ENCODE measurements at places on chromosomes 16 and 17.
A peak's percentile ranks its signal among the peaks of the same experiment; 100 is the strongest.

DNA sequence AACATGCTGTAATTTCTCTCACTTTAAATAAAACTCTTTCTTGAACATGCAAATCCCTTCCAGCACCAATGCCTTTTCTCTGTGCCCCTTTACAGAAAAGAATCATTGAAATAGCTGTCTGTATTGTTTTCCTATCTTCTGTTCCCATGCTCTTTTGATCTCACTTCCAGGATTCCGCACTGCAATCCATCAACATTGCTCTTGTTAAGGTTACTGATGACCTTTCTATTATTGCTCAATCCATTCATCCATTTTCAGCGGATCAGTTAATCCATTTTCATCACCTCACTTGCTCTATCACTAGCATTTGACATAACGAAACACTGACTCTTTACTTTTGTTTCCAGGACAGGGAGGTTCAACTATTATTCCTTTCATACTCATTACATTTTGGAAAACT, 130.5 kb downstream of the ABCA8 start:
- no peak for DNase-seq

DNA sequence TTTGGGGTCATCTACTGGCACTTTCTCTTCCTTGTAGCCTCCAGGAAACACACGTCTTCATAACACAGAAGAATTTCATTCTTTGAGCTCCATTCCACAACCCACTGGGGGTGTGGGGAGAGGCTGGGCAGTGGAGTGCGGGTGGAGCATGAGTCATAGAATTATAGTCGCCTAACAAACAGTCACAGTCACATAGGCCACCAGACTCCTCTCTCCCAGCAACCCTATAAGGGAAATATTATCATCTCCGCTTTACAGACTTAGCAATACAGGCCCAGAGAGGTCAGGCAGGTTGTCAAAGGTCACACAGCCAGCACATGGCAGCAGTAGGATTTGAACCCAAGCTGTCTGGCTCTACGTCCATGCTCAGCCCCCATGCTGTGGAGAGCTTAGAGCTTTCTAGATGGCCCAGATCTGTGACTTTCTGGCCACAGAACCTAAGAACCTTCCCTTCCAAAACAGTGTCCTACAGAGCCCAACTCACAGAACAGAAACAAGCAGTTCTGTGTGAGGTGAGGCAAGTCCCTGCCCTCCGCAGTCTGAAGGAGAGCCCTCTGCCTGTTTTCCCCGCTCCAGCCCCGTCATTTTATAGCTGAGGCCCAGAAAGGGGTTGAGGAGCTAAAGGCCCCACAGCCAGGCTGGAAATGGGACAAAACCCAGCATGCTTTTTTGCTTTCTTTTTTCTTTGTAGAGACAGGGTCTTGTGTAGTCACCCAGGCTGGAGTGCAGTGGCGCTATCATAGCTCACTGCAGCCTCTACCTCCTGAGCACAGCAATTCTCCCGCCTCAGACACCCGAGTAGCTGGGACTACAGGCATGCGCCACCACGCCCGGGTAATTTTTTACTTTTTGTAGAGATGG, 10.7 kb upstream of the LITAF start:
- DNase-seq = no peak

- DNase-seq = no peak
These were observed 309.0 kb downstream of the CPPED1 start for GRCh38 chr16:12494661-12495060.

GRCh38 chr17:81295676-81296381, 722 bp upstream of the SLC38A10 start:
- DNase-seq = peak; percentile 1

- no peak for DNase-seq
These were observed 121.5 kb downstream of the KATNIP start for GRCh38 chr16:27671410-27671809.

DNA sequence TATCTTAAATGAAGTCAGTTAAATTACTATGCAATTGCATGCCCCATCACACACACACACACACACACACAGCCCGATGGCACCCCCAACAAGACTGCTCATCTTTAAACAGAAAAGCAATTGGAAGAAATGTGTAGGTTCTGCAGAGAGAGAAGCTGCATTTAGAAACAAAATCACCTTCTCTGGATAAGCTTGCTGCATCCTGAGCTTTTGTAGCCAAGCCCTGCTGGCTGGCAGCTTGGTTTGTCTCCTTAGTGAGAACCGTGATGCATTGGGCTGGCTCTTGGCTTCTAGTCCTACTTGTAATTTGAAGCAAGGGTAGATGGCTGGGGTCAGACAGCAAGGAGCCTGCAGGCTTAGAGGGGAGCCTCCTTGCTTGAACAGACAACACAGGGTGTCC, 153.8 kb downstream of the SOX9 start:
- DNase-seq = no peak

DNA sequence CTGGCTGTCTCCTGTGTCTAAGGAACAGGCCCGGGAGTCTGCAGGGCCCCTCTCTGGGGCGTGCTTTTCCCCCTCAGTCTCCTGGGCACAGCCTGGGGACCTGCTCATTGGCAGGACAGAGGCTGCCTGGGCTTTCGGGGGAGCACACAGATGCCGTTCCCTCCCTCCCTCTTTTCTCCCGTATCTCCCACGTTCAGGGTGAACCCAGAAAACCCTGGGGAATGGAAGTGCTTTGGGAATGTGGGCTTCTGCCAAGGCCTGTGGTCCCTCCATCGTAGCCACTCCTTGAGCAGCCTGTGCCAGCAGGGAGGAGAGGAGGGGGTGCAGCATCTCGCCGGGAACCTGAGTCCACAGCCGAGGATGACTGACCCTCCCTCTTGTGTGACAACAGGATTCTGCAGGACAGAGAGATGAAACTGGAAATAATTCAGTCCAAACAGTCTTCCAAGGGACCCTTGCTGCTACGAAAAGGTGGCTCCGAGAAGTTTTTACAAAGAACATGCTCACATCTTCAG, 52.0 kb downstream of the RNF213 start:
- no peak for DNase-seq

DNA sequence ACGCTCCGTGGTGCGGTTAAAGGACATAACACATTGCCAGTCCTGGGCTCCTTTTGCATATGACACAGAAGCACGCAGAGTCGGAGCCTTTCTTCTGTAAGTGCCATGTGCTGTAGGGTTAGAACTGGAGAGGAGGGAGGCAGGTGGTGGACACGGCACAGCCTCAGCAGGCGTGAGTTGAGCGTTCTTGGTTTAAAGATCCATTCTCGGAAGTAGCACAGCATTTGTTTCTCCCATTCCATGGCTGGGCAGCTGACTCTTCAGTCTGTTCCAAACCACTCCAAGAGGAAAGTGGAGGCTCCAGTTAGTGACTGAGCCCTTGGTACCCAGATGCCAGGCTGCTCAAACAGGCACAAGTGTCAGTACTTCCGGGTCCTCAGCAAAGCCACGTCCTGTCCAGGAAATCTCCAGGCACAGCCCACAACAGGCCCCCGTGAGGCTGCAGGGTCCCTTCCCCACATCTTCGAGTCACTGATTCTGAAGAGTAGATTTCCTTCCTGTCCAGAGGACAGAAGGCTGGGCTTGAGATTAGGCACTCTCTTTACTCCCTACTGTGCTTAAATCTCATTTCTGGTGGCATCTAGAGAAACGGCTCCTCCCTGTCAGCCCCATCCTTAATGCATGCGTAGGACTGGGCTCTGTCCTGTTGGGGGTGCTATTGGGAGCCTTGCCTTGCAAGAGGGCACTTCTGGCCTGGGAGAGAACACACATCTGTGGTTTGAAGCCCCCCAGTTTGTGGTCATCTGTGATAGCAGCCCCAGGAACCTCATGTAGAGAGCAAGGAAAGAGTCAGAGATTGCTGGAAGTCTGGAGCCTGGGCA, 39.6 kb upstream of the NAT9 start:
- no peak for DNase-seq

- DNase-seq = no peak
These were observed 102.1 kb downstream of the N4BP1 start for GRCh38 chr16:48507886-48508285.

DNA sequence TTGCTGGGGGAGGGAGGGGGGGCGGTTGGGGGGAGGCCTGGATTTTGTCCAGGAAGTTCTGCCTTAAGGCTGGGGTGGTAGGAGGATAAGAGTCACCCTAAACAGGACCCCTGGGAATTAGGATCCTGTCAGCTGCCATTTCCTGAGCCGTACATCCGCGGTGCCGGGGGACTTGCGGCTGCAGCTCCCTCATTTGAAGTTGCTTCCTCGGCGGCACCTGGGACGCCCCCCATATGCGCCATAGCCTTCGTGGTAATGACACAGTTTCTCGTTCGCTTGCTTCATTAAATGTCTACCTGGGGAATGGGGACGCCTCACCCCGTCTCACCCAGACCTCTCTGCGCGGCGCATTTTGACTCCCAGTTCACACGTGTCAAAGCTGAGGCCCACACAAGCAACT, 55.1 kb upstream of the PABPN1L start:
- DNase-seq = no peak

- DNase-seq = no peak
These were observed 6.0 kb downstream of the FHOD1 start for GRCh38 chr16:67241008-67241900.

GRCh38 chr16:89860747-89861304, 12.6 kb upstream of the TCF25 start:
- peak; percentile 6 for DNase-seq

- DNase-seq = peak; percentile 21
These were observed 538.9 kb downstream of the WWOX start for GRCh38 chr16:78638371-78638770.

GRCh38 chr17:83050651-83051395, 28.6 kb upstream of the METRNL start:
- peak; percentile 35 for DNase-seq

DNA sequence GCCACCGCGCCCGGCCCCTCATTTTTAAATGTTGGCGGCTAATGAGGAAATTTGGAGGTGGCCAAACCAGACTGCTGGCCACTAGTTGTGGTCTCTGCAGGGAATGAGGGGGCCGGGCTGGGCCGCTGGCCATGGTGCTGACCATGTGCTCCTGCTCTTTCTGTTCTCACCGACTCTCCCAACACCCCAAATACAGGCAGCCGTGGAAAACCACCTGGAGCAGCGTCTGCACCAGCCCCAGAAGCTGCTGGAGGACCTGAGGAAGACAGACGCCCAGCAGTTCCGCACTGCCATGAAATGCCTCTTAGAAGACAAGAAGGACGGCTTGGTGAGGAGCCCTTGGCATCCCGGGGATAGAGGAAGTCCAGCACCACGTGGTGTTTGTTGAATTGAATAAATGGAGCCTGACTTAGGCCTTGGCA, 21.3 kb downstream of the OTOA start:
- no peak for DNase-seq

DNA sequence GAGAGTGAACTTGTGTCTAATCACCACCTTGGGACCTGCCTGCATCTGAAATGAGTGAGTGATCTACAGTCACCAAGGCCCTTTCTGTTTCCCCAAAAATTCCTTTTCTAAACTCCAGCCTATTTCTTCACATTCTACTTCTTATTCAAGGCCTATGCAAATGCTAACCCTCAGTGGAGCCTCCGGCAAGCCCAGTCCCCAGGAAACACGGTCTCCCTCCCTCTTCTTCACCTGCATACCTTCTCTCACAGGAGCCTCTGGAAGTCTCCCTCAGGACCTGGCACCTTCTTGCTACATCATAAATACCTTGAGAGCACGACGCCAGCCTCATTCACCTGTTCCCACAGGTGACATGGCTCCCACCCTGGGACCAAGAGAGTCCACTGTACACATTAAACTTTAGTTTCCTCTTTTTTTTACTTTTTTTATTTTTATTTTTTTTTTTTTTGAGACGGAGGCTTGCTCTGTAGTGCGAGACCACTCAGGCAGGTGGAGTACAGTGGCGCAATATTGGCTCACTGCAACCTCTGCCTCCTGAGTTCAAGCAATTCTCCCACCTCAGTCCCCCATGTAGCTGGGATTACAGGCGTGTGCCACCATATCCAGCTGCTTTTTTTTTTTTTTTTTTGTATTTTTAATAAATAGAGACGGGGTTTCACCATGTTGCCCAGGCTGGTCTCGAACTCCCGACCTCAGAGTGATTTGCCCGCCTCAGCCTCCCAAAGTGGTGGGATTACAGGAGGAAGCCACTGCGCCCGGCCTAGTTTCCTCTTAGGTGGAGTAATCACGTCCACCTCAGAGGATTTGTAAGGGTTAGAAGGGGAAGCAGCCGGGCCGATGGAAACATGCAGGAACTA, 97.3 kb downstream of the ANKRD11 start:
- no peak for DNase-seq

- DNase-seq = no peak
These were observed 262.1 kb upstream of the CA10 start for GRCh38 chr17:52420555-52421078.

DNA sequence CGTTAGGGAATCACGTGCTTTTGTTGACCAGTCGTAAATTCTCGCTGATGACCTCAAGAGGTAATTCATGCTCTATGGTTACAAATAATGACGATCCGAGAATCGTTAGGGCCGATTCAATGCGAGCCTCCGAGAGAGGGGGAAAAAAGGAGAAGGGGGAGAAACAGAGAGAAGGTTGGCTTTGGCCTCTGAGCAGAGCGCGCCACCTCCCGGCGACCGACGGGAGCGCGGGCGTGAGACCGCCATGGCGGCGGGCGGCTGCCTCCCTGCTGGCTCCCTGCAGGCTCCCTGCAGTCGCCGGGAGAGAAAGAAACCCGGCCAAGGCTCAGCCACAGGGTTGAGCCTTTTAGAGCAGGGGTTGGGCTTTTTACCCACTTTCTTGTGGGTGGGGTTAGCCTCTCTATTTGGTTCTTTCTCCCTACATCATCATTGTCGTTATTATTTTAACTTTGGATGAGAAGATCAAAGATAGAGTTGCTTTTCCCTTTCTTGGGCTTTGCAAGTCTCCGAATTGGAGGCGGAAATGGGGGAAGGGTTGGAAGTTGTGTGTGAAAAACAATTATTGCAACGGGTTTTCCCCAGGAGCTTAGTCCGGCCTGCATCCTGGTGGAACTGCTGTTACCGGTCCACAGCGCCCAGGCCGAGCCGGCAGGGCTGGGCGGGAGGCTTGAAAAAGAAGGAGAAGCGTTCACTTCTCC, 410 bp upstream of the HOXB5 start:
- DNase-seq = peak; percentile 79

DNA sequence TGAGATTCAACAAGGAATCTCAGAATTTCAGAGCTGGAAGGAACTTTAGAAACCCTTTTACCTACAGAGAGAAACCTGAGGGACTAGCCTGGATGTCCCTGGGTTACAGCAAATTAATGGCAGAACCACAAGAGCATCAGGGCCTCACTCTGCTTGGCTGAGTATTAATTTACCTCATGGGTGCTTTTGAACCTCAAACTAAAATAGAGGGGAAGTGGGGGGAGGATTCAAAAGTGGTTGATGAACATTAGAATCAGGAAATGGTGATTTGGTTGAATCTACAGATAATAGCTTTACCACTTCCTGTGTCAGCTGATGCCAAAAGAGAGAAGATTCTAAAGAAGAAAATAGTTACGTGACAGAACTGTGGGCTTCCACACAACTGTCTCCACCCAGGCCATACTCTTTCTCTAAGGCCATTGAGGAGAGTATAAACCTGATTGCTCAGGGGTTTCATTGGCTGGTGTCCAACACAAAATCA, 11.3 kb upstream of the SKAP1 start:
- DNase-seq = no peak

Data from NCI-H748 treated with DMSO at 0.1 percent for 48 hours (cell line).